Activated CD4-positive, alpha-beta memory T cell treated with anti-CD3 and anti-CD28 coated beads, Interleukin-2, amount 10 ng/mL, durations not matched to agents 7 days and 5 days (primary cell): ENCODE measurements at places on chromosomes 2 and 18.

- DNase-seq = peak; percentile 43
Observed at GRCh38 chr2:42238644-42239288, 69.6 kb downstream of the EML4 start.

GRCh38 chr2:170217778-170218251, 39.9 kb downstream of the MYO3B start:
- DNase-seq = no peak

GRCh38 chr2:49796266-49796665, 642.0 kb upstream of the FSHR start:
- DNase-seq = no peak

GRCh38 chr2:158923180-158923594, 45.3 kb upstream of the TANC1 start:
- DNase-seq = no peak

DNA sequence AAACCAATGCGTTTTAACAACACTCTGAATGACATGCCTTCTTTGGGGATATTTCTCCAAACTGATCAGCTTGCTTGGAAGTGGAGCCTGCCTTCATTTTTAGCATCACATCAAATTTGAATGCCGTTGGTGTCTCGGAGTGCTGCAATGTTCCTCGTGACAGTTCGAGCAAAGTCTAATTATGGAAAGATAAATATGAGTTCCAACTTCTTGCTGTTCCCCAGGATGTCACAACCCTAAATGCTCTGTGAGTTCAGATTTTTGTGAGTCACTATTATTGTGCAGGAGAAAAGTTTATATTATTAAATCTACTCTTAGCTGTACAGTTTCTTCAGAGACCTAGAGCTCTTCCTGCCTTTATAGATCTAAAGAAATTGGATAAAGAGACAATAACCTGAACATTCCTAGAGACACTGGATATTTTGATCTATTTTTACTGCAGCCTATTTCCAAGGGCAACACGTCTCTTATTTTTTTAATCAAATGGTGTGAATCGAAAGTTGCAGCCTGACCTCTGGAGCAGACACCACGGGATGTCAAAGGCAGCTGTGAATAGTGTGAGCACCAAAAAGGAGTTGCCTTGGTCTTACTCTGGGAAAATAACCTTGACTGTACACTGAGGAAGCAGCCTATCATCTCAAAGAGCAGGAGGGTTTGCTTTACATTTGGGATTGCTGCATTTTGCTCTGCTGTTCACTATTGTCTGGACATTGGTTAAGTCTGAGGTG, 330.1 kb downstream of the TDRD15 start:
- no peak for DNase-seq

DNA sequence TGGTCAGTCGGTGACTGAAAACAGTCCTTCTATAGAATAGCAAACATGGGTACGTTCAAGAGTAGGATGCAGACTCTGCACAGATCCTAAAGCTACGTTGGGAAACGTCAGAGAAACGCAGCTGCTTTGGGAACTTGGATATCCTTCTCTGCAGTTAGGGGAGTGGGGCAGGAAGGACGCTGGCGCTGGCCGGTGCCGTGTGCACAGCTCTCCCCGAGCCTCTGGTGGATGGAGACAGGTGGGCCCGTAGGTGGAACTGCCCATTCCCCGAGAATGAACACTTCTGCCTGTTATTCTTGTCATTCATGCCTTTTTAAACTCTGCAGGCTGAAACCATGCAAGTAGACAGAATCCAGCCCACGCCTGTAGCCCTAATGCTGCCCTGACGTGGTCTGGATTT, 91.7 kb upstream of the MBOAT2 start:
- DNase-seq = no peak

- no peak for DNase-seq
Observed at GRCh38 chr2:209321076-209321475, 102.8 kb upstream of the MAP2 start.

DNA sequence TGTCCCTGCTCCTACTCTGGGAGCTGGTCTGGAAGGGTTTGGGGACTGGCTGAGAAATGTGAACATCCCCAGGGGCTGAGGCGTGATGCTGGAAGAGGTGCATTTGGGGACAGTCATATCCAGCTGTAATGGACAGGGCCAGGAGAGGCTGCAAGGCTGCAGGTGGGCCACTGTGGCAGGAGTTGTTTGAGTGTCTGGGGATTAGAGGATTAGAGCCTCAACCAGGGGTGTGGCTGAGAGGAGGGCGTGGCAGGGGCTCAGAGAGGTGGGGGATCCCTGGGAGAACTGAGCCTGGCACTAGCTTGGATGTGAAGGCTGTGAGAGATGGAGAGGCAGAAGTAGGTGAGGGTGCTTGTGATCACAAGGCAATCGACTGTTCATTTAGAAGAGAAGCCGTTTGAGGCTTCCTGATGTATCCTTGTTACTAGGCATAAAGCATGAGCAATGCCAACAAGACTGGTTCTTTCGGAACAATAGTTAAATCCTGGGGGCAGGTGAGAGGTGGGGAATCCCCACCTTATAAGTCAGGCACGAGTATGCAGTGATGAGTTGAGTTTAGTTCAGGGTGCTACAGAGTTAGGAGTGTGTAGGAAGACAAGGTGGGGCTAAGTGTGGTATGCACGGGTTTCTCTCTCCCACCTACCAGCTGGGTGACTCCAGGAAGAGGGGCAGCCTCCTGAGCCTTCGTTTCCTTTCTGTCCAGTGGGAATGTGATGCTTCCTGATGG, 31.9 kb downstream of the SH3RF3 start:
- DNase-seq = no peak

DNA sequence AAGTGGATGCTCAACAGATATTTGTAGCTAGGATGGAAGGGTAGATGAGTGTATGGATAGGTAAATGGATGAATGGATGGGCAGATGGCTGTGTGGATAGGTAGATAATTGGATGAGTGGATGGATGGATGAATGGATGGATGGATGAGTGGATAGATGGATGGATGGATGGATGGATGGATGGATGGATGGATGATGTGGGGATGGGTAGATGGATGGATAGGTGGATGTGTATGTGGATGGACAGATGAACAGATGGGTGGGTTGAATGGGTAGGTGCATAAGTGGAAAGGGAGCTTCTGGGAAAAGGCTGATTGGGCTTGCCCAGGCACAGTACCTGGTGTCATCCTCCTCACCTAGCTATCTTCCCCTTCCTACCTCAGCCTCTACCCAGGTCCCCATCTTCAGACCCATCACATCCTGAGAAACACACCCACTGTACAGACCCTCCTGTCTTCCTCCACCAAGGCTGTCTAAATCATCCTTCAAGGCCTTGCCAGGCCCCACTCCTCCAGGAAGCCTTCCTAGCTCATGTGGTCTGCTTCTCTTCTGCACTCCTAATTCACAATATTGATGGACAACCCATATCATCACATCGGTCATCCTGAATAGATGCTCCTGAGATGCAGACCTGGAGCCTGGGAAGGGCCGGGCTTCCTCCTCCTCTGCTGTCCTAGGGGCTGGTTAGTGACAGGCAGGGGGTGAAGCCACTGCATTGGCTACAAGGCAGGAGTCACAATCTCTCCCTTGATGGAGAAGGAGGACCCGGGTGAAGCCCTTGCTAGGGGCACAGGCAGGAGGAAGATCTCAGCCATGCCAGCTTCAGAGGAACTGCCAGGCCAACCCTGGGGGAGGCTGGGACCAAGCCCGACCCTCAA, 49.4 kb downstream of the SMAD7 start:
- no peak for DNase-seq
